ENCODE measurements at places on chromosomes 3 and 15. TPM values are rescaled to one million over a fixed set of nuclear protein-coding genes. Genes with fewer than 3 reads are reported as not detected.

GRCh38 chr3:43953380-43953779 lies 262.6 kb downstream of the ABHD5 start:
- no peak for DNase-seq

DNA sequence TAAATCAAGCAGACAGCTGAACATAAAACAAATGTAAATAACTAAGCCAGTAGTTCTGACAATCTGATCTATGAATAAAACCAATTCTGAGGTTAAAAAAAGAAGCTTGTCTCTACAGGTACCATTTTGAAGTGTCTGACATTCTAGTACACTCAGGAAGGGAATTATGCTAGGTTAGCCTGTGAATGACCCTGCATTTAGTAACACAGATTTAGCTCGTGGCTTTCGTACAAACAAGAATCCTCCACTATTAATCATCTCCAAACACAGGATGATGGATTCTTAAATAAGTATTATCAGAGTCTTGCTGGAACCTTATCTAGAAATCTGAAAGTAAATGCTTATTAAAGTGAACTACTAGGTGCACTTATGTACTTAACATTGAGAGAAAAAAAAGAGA lies 1120.1 kb downstream of the ROBO1 start:
- no peak for DNase-seq

DNA sequence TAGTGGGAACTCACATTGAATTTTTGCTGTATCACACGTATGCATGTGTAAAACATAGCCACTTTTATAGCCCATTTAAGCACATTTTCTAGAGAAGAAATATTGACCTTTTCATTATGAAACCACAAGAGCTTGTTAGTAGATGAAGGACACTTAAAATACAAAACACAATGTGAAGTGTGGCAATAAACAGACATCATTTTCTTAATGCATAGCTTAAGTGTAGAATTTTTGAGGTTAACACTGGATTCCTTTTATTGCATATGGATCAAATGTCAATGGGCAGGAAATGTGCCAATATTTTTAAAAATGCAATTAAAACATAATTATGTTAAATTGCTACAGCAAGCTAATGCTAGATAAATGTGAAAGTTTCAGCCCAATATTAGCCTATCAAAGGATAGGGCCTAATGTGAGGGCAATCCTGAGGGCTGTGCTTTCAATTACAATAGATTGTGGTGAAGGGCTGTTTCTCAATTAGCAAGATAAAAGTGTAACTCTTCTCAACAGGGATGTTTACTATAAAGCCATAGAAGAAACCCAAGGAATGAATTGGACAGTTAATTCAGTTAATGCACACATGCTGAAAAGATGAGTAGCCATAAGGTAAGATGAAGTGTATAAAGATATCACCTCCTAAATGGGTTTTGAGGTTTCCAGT lies 489.0 kb upstream of the CDIN1 start:
- no peak for DNase-seq

DNA sequence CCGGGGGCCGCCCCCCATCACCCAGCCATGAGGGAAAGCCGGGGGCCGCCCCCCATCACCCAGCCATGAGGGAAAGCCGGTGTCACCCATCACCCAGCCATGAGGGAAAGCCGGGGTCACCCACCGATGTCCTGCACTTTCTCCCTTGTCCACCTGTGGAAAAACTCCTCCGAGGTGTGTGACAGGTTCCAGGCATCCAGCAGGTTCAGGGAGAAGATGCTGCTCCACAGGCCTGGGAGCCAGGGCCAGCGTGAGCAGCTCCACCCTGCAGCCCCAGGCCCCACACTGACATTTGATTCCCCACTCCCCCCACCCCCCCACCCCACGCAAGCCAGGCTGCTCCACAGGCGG lies 15.5 kb upstream of the EHD4 start:
- no peak for DNase-seq

- DNase-seq, result no peak
These were observed 26.2 kb upstream of the TFG start for GRCh38 chr3:100682854-100683760.

GRCh38 chr3:55984626-55985025 lies 483.6 kb downstream of the ERC2 start:
- DNase-seq, result no peak

DNA sequence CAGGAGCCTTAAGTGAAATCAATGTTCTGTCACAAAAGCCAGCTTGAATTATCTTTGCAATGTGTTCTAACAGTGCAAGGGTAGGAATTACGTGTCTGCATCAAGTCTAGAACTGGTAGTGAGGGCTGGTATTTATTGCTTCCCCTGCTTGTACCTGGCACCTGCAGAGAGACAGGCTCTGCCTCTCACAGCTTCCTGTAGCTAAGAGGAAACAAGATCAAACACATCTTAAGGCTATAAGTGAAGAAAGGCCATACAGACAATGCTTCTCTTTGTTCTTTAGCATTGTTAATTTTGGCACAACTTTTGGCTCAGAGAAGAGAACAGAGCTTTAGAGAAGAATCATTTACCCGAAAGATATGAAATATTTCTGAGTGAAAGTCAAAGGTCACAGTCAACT lies 479.9 kb downstream of the GRM7 start:
- DNase-seq, result no peak

GRCh38 chr3:15542614-15543013 lies 21.1 kb upstream of the COLQ start:
- DNase-seq, result no peak

DNA sequence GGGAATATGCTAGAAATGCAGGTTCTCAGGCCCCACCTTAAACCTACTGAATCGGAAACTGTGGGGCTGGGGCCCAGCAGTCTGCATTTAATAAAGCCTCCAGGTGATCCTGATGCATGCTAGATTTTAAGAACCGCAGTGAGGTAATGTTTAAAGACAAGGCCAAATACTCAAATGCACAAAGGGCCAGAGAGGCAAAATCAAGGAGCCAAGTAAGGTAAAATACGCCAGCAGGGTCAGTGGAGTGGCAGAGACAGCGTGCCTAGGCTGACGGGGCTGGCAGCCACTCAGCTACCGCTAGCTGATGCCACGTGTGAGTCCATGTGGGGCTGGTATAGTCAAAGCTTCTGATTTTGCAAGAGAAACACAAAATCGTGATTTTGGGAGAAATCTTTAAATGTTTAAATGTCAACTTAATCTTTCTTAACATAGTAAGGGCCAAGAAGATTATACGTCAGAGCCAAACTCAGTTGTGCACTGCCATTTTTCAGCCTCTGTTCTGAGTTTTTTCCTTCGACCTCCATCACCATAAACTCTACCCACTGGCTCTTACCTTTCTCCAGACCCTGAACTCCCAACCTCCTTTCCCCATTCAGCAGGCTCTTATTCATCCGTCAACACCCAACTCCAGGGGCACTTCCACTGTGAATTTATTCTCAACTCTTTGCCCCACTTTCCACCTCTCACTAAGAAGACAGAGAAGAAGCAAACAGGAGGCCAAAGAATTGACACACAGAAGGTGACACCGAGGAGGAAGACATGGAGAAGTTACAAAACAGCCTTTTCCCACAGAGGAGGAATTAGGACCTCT lies 136.6 kb upstream of the RAD18 start:
- no peak for DNase-seq

GRCh38 chr3:161915418-161915750 lies 418.8 kb downstream of the OTOL1 start:
- DNase-seq, result no peak

GRCh38 chr3:181687190-181687589 lies 24.5 kb upstream of the SOX2 start:
- DNase-seq, result no peak

- no peak for DNase-seq
These were observed 5.2 kb downstream of the RCCD1 start for GRCh38 chr15:90959894-90960293.

DNA sequence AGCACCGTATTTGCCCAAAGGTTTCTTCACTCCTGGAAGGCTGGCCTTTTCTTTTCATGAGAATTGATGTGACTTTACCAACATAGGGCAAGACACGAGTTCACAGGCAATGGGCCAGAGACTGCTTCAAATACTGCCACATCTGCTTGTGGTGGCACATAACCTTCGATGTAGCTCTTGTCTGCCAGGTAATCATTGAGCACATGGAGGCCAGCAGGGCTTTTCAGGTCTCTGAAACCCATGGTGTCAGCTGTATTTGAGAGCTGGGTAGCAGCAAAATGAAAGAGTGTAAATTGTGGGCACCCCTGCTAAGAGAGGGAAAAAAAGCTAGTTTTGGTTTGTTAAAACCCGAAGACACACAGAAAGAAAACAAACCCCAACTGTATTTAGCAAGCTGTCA lies 200.7 kb downstream of the NAALADL2 start:
- no peak for DNase-seq

DNA sequence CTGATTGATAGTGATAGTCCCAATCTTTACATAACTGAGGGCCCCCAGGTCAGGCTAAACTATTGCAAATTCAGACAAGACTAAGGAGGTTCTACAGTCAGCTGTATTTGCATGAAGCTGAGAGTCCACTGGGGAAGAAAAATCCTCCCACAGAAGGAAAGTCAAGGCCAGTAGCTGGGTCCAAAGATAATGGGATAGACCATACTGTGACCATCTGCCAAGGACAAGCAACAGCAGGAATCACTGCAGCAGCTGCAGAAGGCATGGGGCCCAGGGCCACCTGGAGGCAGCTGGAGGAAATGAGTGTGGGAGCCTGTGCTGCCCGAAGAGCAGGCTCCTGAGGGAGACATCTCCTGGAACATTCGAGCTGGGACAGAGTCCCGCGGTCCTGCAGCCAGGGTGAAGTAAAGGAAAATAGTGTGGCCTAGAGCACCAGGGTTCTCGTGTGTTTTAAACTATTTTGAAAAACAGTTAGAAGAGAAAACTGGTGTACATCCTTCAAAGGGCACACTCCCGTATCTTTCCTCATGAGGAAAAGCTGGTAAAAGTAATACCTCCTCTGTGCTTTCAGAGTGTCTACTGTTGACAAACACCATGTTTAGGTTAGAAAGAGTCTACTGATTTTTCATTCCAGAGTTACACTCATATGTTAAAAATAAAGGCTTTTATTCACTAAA lies 13.2 kb upstream of the TMEM212 start:
- peak; percentile 83 for DNase-seq

DNA sequence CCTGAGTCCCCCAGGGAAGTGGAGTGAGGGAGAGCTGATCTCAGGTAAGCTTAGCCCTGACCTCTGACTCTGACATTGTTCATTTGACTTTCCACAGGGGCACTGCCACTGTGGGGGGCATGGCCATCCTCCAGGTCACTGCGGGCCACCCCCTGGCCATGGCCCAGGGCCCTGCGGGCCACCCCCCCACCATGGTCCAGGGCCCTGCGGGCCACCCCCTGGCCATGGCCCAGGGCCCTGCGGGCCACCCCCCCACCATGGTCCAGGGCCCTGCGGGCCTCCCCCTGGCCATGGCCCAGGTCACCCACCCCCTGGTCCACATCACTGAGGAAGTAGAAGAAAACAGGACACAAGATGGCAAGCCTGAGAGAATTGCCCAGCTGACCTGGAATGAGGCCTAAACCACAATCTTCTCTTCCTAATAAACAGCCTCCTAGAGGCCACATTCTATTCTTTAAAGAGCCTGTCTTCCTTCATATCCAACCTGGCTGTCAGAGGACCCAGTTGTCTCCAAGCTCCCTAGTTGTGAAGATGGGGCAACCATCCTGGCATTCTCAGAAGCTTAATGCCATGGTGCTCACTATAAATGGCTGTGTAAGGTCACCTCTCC lies 1.9 kb upstream of the DISP2 start:
- DNase-seq, result no peak

DNA sequence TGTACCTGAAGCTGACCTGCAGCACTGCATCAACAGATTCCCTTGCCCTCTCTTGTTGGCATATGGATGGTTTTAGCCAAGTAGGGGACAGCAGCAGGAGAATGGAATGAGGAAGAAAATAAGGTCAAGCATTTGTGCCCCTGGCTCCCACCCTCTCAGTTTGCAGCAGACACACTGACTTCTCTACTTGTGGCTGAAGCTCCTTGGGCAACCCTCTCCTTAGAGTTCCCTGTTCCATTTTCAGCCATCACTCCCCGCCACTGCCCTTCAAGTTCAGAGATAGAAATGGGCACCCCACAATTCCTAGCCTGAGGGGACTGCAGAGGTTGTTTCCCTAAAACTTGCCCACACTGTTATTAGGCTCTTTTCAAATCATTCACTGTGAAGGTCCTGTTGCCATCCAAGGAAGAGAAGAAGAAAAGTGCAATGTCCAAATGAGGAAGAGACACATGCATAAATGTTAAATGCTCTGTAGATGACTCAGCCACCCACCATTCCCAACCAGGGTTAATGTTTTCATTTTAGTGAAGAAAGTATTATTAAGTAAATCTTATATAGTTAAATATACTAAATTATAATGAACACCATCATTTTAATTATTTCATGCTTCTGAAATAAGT lies 295.9 kb upstream of the UBE2E2 start:
- no peak for DNase-seq

DNA sequence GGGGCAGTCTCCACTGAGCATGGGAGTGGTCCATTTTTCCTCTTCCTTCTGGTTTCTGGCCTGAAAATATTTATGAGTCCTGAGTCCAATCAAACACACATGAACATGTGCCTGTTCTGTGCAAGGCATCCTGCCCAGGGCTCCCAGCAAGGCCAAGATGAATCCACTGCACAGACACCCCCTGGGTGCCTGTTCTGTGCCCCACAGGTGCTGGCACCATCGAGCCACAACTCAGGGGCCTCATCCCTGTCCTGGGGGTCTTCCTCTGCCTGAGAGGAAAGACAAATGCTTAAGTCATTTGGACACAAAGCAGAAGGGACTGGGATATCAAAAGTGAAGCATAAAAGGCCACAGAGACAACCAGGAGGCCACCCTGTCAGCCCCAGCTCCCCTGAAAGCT lies 87.4 kb upstream of the IQSEC1 start:
- DNase-seq, result no peak

The PGBD4 gene
- total RNA-seq, result 0.88 TPM

The TNFAIP8L3 gene
- total RNA-seq, result not detected

The RHO gene
- total RNA-seq, result not detected

The ANKRD63 gene
- not detected for total RNA-seq

The HOMER2 gene
- 22.1 TPM for total RNA-seq

The GOLIM4 gene
- 22.4 TPM for total RNA-seq

The HCN4 gene
- total RNA-seq, result 0.14 TPM

The CILP gene
- not detected for total RNA-seq

The SLC35G2 gene
- total RNA-seq, result 16.5 TPM

The TRIM59 gene
- 61.7 TPM for total RNA-seq

Measured in Caki2 (cell line).